ENCODE measurements at places on chromosomes 4 and X. TPM values are rescaled to one million over a fixed set of nuclear protein-coding genes. Genes with fewer than 3 reads are reported as not detected.

GRCh38 chr4:825063-825970 is 612 bp downstream of the CPLX1 start:
- no peak for DNase-seq

DNA sequence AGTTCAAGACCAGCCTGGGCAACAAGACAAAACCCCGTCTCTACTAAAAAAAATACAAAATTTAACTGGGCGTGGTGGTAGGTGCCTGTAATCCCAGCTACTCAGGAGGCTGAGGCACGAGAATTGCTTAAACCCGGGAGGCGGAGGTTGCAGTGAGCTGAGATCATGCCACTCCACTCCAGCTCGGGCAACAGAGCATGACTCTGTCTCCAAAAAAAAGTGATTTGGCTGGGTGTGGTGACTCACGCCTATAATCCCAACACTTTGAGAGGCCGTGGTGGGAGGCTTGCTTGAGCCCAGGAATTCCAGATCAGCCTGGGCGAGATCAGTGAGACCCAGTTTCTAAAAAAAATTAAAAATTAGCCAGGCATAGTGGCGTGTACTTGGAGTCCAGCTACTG is 4.1 kb downstream of the OPHN1 start:
- no peak for DNase-seq

GRCh38 chrX:110131031-110131430 is 128.1 kb downstream of the TMEM164 start:
- DNase-seq, result no peak

DNA sequence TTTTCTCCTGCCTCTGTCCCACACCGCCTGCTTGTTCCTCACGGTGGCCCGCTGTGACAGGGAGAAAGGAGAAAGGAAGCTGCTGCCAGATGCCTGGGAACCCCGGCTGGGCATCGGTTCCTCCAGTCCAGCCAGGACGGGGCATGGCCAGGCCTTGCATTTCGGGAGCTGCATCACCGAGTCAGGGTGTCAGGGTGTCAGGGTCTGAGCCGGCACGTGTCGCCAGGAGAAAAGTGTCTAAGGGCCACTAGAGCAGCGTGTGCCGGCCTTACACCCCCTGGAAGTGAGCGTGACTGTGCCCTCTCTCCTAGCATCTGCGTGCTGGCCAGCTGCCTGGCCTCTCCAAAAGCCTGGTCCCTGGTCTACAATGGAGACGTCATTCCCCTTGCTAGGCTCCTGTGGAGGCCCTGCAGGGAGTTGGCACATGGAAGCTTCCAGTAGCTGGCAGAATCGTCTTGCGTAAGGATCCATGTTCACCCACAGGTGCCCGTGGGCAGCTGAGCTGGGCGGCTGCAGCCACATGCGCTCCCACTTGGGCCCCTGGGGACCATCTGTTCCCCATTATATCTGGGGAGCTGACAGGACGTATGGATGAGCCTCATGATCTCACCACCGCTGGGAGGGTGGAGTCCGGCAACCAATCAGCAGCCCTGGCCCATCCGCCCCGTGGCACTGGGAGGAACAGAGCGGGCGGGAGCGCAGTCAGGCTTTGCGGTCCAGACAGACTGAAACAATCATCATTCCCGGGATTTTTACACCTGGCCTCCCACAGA is 39.9 kb upstream of the HMX1 start:
- no peak for DNase-seq

GRCh38 chr4:76691807-76692582 is 205.9 kb downstream of the SOWAHB start:
- DNase-seq, result no peak

DNA sequence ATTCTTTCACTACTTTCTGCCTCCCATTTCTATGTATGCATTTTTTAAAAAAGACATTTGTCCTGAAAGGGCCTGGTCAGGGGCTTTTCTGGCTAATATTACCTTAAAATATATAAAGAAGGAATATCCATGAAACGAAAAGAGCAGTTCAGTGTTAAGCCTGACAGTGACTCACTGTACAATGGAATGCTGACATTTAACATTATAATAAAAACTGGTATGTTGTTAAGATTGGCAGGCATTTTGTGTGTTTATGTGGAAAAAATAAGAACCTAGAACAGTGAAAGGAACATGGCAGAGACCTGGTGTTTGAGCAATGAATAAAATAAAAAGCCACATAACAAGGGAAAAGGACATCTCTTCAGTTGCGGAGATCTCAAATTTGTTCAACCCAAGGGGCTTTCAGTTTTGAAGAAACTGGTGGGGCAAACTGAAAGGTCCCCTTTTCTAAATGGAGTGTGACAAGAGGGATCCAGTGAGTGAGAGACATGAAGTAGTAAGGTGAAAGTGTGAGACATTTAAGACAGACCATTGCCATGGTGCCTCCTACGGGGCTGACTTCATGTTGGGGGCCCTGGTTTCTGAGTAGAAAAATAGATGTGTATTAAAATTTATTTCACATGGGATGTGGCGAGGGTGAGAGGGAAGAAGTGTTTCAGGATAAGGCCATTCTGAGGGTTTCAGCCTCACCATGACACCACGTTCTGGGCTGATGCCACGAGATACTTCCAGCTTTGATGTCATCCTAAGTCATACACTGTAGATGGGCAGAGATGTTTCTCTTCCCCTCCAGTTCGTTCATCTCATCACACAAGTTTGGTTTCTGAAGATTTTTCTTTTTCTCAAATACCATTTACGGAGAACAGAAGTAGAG is 324.9 kb downstream of the PPP3CA start:
- DNase-seq, result no peak

- no peak for DNase-seq
Measured at GRCh38 chrX:131801911-131802310, 221.2 kb upstream of the STK26 start.

DNA sequence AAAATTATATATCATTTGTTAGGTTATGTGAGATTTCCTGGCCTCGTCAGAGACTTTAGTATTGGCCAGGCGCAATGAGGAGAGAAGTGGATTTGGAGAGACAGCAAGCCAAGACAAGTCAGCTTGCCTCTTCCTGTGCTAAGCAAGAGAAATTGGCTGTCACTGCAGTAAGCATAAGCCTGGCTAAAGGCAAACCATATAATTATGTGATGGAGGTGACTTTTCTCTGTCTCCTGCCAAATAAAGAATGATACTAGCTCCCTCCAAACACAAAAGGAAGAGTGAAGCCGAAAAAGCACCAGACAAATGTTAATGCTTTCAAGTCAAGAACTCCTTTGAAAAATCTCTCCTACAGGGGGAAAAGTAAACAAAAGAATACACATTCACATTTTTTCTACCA is 2246.0 kb downstream of the ARAP2 start:
- no peak for DNase-seq

- DNase-seq, result no peak
Measured at GRCh38 chr4:58541926-58542325, 1431.7 kb upstream of the IGFBP7 start.

DNA sequence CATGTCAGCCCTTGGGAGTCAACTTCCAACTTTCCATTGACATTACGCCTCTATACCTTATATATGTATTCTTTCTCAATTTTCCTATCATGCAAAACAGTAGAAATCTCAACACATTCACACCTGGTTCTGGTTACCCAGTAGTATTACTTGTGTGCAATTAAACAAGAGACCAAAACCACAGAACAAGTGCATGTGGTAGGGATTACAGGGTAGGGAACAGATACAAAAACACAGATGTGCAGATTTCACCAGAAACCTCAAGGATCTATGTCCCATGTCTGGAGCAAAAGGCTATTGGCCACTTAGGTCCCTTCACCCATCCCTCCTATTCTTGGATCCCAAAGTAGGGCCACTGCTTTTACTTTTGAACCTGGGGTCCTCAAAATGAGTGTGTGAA is 143.6 kb upstream of the ZCCHC13 start:
- no peak for DNase-seq

- DNase-seq, result no peak
Measured at GRCh38 chr4:69744157-69744478, 16.3 kb downstream of the SULT1B1 start.

GRCh38 chr4:43456383-43456782 is 563.9 kb downstream of the GRXCR1 start:
- no peak for DNase-seq

- no peak for DNase-seq
Measured at GRCh38 chrX:2299871-2300270, 200.9 kb downstream of the DHRSX start.

- no peak for DNase-seq
Measured at GRCh38 chrX:1686642-1687041, 71.8 kb downstream of the ASMT start.

GRCh38 chr4:147407261-147408045 is 73.4 kb upstream of the EDNRA start:
- no peak for DNase-seq

DNA sequence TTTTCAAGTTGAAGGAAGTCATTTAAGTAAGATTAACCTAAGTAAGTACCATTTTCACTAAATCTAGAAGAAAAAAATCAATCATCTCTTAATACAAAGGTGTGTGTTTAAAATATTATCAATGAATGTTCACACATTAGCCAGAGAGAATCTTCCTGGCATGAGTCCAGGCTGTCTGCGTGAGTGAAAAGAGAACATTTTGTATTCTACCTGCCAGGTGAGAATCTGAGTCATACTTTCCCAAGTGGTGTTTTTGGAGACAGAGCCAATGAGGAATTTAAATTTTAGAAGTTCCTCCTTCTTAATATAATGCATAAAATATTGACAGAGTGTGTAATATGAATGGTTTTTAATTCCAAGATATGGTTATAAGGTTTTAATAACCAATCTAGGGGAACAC is 371.8 kb upstream of the NR3C2 start:
- no peak for DNase-seq

The MAGEC1 gene
- polyA plus RNA-seq, result not detected

The VEGFD gene
- polyA plus RNA-seq, result 1.3 TPM

The MTMR8 gene
- polyA plus RNA-seq, result 0.35 TPM

The COL4A6 gene
- polyA plus RNA-seq, result 0.11 TPM

The SLC9A7 gene
- polyA plus RNA-seq, result 2.2 TPM

The CFAP97 gene
- polyA plus RNA-seq, result 5.6 TPM

The HDX gene
- polyA plus RNA-seq, result 0.68 TPM

The GYG2 gene
- 6.0 TPM for polyA plus RNA-seq

The HSD17B13 gene
- 0.75 TPM for polyA plus RNA-seq

The CXXC4 gene
- polyA plus RNA-seq, result 3.5 TPM

Data from pancreas (tissue), 10 donors.